ENCODE measurements at places on chromosomes 12 and 14. TPM values are rescaled to one million over a fixed set of nuclear protein-coding genes. Genes with fewer than 3 reads are reported as not detected.

GRCh38 chr12:93573552-93574223 is 1.2 kb downstream of the SOCS2 start:
- peak overlapping the region; percentile 62 for H3K4me3 ChIP-seq
- H3K36me3 ChIP-seq, result no peaks in the 10 kb centered on the region
- H3K27ac ChIP-seq, result peak overlapping the region; percentile 85
- H3K4me1 ChIP-seq, result peaks cover 51% of the 10 kb centered on the region
- no peaks in the 10 kb centered on the region for H3K27me3 ChIP-seq

DNA sequence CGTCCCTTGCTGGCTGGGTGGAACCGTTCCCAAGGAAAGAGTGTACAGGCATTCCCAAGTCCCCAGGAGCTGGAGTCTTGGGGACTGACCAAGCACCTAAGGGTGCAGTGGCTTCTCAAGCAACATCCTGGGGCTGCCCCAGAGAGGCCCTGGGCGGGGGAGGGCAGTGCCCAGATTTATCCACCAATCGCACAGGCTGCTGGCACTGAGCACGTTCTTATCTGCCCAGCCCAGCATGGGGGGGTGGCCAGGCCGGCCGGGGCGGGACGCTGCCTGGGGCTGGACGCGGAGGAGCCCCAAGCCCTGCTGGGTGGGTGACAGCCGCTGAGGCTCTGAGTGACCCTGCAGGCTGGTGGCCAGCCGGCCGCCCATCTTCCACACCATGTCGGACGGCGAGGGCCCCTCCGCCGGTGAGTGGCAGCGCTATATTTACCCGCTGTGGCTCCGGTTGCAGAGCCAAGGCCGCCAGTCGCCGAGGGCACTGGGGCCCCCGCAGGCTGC is 53.4 kb downstream of the CYP46A1 start:
- H3K4me3 ChIP-seq, result peak overlapping the region; percentile 54
- H3K27me3 ChIP-seq, result peaks cover 23% of the 10 kb centered on the region
- H3K36me3 ChIP-seq, result no peaks in the 10 kb centered on the region
- peaks cover 30% of the 10 kb centered on the region for H3K4me1 ChIP-seq
- DNase-seq, result peak; percentile 68

- H3K27me3 ChIP-seq, result no peaks in the 10 kb centered on the region
- H3K4me3 ChIP-seq, result no peak overlapping the region
- H3K36me3 ChIP-seq, result no peaks in the 10 kb centered on the region
- DNase-seq, result no peak
These were observed 90.7 kb downstream of the PPFIA2 start for GRCh38 chr12:81668475-81668874.

DNA sequence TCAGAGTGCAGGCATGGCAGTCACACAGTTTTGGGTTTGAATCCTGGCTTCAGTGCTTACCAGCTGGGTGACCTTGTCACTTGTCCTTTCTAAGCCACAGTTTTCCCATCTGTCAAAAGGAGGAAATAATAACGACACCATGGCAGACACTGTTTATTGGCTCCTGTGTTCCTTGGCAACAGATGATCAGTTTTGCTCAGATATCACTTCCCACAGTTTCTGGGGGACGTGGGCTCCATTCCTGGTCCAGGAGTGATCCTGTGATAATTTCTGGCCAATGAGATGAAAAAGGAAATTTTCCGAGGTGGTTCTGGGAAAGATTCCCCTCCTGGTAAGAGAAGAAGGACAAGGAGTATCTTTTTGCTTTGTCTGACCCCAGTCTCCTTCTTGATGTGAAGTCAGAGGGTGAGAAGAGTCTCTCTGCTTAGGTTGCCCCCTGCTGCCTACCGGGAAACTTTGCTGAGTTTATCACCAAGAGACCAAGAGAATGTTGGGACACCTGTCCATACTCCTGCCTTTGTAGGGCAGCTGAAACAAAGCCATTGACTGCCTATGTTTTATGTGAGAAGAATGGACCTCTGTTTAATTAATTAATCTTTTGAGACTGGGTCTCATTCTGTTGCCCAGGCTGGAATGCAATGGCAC is 178.9 kb upstream of the NRXN3 start:
- H3K27ac ChIP-seq, result no peak overlapping the region
- DNase-seq, result no peak
- H3K36me3 ChIP-seq, result no peaks in the 10 kb centered on the region
- H3K4me3 ChIP-seq, result no peak overlapping the region
- no peaks in the 10 kb centered on the region for H3K27me3 ChIP-seq
- H3K4me1 ChIP-seq, result peaks cover 3% of the 10 kb centered on the region

KRT3 gene
- total RNA-seq, result not detected

PNN gene
- 35.2 TPM for total RNA-seq

- H3K27ac ChIP-seq, result peak overlapping the region; percentile 50
- no peak for DNase-seq
- H3K4me1 ChIP-seq, result peaks cover 5% of the 10 kb centered on the region
- no peaks in the 10 kb centered on the region for H3K27me3 ChIP-seq
These were observed 46.3 kb downstream of the PPP2R5E start for GRCh38 chr14:63496837-63497400.

DNA sequence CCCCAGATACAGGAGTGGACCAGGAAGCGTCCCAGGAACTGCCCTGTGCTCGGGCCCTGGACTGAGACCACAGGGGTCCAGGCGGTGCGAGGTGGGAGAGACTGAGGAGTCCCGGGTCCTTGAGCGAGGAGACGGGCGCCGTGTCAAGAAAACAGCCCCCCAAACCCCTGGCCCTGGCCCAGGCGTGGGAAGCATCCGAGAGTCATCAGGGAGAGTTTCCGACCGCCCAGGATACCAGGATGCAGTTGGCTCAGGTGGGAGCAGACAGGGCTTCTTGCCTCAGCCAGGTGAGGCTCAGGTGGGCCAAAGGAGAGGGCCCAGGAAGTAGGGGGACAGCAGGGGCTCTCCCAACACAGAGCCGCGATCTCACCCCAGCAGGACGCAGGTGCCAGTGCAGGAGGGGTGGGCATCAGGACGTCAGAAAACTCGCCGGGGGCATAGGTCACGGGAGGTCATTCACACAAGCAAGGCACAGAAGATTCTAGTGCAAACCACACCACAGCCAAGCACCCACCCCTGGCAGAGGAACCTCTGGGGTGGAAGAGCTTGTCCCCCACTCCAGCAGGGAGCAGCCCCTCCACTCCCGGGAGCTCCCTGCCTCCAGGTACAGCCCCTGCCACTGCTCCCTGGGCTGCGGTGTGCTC is 102.5 kb upstream of the EIF5 start:
- H3K27ac ChIP-seq, result no peak overlapping the region
- peaks cover 4% of the 10 kb centered on the region for H3K4me1 ChIP-seq
- DNase-seq, result no peak
- no peaks in the 10 kb centered on the region for H3K36me3 ChIP-seq
- no peaks in the 10 kb centered on the region for H3K27me3 ChIP-seq
- H3K4me3 ChIP-seq, result no peak overlapping the region

GRCh38 chr12:53431187-53431586 is 7.5 kb downstream of the AMHR2 start:
- no peak overlapping the region for H3K4me3 ChIP-seq
- no peaks in the 10 kb centered on the region for H3K27me3 ChIP-seq
- H3K36me3 ChIP-seq, result no peaks in the 10 kb centered on the region
- no peaks in the 10 kb centered on the region for H3K4me1 ChIP-seq

GRCh38 chr14:96824283-96824682 is 27.1 kb downstream of the VRK1 start:
- no peak for DNase-seq
- H3K36me3 ChIP-seq, result no peaks in the 10 kb centered on the region
- H3K4me3 ChIP-seq, result no peak overlapping the region

- peaks cover 13% of the 10 kb centered on the region for H3K36me3 ChIP-seq
- no peaks in the 10 kb centered on the region for H3K4me1 ChIP-seq
- H3K27ac ChIP-seq, result no peak overlapping the region
- DNase-seq, result no peak
These were observed 68.8 kb downstream of the OSBPL8 start for GRCh38 chr12:76490763-76491162.

PLEKHG3 gene
- 31.9 TPM for total RNA-seq

GRCh38 chr12:52311285-52311648 is 9.9 kb downstream of the KRT83 start:
- DNase-seq, result no peak
- no peak overlapping the region for H3K4me3 ChIP-seq
- H3K36me3 ChIP-seq, result no peaks in the 10 kb centered on the region
- H3K27me3 ChIP-seq, result peaks cover 11% of the 10 kb centered on the region
- H3K27ac ChIP-seq, result no peak overlapping the region
- H3K4me1 ChIP-seq, result peaks cover 5% of the 10 kb centered on the region

ZFYVE1 gene
- total RNA-seq, result 14.6 TPM

DNA sequence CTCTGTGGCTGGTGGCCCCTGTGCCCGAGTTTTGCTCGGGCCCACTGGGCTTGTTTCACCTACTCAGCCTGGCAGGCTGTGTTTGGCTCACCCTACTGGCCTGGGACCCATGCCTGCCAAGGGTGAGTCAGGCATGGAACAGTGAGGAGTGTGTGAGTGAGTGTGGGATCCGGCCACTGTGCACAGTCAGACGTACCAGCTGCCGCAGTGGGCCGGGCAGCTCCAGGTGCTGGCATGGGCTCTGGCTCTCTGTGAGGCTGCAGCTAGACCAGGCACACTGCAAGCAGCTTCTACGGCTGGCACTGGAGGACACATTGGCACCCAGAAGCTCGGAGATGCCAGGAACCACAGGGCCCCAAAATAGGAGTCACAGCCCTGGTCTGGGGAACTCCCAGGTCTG is 40.6 kb downstream of the HSD17B6 start:
- no peak overlapping the region for H3K4me3 ChIP-seq
- no peaks in the 10 kb centered on the region for H3K27me3 ChIP-seq
- H3K4me1 ChIP-seq, result no peaks in the 10 kb centered on the region
- no peaks in the 10 kb centered on the region for H3K36me3 ChIP-seq
- no peak overlapping the region for H3K27ac ChIP-seq

- no peak for DNase-seq
- H3K4me3 ChIP-seq, result no peak overlapping the region
- no peaks in the 10 kb centered on the region for H3K36me3 ChIP-seq
- no peaks in the 10 kb centered on the region for H3K4me1 ChIP-seq
These were observed 216.7 kb downstream of the NUAK1 start for GRCh38 chr12:105921872-105922669.

AKAP5 gene
- 2.9 TPM for total RNA-seq

DNA sequence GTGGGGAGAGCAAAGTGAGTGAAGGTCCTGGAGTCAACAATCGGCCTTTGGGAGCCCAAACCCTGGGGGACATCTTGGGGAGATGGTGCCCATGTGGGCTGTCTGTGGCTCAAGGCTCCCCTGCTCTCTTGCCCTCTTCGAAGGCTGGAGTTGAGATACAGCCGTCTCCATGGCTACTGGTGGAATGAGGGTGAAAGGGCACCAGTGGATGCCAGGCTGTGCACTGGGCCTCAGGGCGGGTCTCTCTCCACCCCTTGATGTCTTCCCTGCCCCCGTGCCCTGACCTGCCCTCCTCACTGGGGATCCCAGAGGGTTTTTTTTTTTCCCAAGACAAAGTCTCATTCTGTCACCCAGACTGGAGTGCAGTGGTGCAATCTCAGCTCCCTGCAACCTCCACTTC is 2.0 kb upstream of the ANKRD9 start:
- DNase-seq, result no peak
- no peaks in the 10 kb centered on the region for H3K27me3 ChIP-seq
- H3K27ac ChIP-seq, result no peak overlapping the region
- H3K4me1 ChIP-seq, result peaks cover 29% of the 10 kb centered on the region
- peaks cover 7% of the 10 kb centered on the region for H3K36me3 ChIP-seq

- H3K4me1 ChIP-seq, result peaks cover 28% of the 10 kb centered on the region
- H3K27ac ChIP-seq, result no peak overlapping the region
- H3K36me3 ChIP-seq, result peaks cover 14% of the 10 kb centered on the region
- peak overlapping the region; percentile 92 for H3K4me3 ChIP-seq
These were observed 1.7 kb downstream of the TIGAR start for GRCh38 chr12:4322726-4323125.

DNA sequence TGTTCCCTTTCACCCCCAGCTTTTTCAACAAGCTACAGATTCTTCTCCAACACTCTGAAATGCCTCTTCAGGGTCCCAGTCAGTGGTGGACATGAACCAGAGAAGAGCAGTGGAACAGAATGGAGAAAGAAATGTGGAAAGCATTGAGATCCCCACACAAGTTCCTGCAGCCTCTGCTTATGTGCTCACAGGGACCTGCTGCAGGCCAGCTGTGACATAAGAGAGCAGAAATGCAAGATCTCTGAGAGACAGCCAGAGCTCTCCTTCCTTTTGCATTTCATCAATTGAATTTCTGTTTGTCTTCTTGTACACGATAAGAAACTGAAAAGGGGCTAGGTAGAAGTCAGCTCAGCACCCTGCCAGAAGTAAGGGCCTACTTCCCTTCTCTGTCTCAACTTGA is 6.2 kb downstream of the MDM1 start:
- H3K4me3 ChIP-seq, result no peak overlapping the region
- peaks cover 1% of the 10 kb centered on the region for H3K4me1 ChIP-seq
- H3K36me3 ChIP-seq, result no peaks in the 10 kb centered on the region
- no peak for DNase-seq

TBC1D30 gene
- total RNA-seq, result 9.9 TPM

DNA sequence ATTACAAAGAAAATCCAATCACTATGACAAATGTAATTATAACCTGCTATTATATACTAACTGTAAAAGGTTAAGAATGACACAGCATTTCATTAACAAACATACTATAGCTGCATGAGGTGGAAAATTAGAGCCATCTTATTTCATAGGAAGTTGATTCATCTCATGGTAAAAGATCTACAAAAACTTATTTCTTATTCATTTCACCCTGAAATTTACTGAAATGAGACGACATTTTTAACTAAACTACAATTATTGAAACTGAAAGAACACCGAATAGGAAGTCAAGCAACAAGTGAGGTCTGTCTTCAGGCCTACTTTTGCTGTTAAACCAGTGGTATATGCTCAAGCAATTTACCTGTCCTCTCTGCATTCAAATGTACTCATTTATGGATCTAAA is 87.2 kb downstream of the CEP83 start:
- H3K4me1 ChIP-seq, result no peaks in the 10 kb centered on the region
- H3K27ac ChIP-seq, result no peak overlapping the region
- no peaks in the 10 kb centered on the region for H3K27me3 ChIP-seq
- H3K4me3 ChIP-seq, result no peak overlapping the region

DNA sequence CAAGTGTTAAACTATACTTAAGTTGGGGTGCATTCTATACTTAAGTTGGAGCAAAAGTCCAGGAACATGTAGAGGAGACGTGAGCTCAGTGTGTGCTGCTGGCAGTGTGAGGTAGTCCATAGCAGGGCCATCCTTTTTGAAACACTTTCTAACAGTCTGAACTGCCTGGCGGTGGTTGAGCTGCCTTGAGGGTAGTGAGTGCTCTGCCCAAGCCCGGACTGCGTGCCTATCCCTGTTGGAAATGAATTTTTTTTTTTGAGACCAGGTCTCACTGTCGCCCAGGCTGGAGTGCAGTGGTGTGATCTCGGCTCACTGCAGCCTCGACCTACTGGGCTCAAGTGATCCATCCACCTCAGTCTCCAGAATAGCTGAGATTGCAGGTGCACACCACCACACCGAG is 14.1 kb downstream of the KCNH3 start:
- H3K27ac ChIP-seq, result no peak overlapping the region
- peaks cover 48% of the 10 kb centered on the region for H3K27me3 ChIP-seq
- peaks cover 15% of the 10 kb centered on the region for H3K4me1 ChIP-seq
- no peak overlapping the region for H3K4me3 ChIP-seq
- DNase-seq, result no peak

DNA sequence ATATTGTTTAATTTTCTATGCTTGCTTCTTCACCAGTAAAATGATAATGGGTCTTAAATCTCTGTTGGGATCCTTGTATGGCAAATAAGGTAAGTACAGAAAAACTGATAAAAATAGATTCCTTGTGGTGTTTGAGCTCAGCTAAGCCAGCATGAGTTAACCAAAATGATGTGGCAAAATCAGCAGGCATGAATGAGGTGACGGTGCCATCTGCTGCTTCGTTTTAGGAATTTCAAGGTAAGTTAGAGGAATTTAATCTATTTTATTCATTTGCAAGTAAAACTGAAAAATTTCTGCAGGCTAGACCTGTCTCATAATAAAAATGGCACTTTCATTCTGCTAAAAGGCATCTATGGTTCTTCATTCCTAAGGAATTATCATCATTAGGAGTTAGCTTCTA is 10.0 kb upstream of the CLEC7A start:
- peak; percentile 54 for DNase-seq
- H3K27me3 ChIP-seq, result no peaks in the 10 kb centered on the region
- no peaks in the 10 kb centered on the region for H3K36me3 ChIP-seq
- no peak overlapping the region for H3K27ac ChIP-seq
- H3K4me3 ChIP-seq, result no peak overlapping the region
- no peaks in the 10 kb centered on the region for H3K4me1 ChIP-seq

Measured in left lung (tissue), 14 donors.